ENCODE measurements at places on chromosomes 1 and 21. TPM values are rescaled to one million over a fixed set of nuclear protein-coding genes. Genes with fewer than 3 reads are reported as not detected.

DNA sequence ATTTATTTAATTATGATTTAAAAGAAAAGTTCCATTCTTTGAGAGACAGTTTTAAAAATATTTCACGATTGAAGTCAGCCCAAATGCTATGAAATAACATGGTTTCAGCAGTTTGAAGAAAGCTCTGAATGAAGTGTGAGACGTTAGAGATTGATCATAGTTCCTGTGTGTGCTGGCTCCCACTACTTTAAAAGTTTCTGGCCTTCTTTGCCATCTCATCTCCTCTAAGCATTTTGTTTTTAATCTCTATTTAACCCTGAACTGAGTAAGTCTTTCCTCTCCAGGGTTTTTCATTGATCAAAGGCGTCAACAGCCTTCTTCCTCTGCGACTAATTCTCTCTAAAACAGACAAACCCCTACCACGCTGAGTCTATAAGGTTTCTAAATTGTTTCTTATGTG lies 225.3 kb upstream of the B3GALT2 start:
- DNase-seq, result no peak

C4BPA gene
- 0.92 TPM for polyA plus RNA-seq

PTAFR gene
- polyA plus RNA-seq, result 0.17 TPM

GRCh38 chr1:7343882-7344281 lies 427.2 kb upstream of the VAMP3 start:
- no peak for DNase-seq

ANGPTL3 gene
- not detected for polyA plus RNA-seq
